ENCODE measurements at places on chromosomes 1 and 21. TPM values are rescaled to one million over a fixed set of nuclear protein-coding genes. Genes with fewer than 3 reads are reported as not detected.

DNA sequence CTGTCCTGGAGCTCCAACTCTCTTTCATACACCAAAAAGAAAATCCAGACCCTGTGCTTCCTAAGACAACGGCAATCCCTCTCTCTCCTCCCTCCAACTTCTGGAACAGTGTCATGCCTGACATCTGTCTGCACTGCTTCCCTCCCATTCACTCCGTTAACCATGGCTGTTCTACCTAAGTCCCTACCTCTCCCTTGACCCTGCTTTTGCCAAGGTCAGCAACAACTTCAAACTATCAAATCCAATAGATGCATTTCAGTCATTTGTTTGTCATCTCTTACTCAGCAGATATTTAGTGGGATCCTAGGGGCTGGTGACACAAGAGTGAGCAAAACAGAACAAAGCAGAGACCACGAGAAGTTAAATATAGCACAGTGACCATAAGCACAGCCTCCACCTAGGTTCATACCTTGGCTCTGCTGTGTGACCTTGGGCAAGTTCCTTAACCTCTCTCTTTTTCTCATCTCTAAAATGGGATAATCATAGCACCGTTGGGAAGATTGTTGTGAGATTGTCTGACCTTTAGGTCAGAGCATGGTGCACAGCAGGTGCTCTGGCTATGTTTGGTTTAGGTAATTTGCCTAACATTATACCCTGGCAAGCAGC is 88.9 kb downstream of the TMEM53 start:
- DNase-seq: no peak

DNA sequence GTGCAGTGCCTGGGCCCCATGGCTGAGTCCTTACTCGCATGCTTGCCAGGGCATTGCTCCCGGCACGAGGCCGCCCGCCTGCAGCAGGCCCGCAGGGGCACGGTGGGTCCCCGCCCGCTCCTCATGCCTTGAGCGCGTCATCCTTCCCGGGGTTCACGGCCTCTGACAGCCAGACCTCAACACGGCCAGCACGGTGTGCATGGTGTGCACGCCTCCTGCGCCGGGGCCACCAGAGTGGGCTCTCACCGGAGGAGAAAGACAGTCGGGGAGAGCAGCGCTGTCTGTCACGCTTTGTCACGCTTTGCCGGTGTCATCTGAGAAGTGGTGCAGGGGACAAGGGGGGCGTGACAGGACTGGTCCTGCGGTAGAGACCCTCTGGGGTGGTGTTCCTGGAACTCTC is 11.9 kb upstream of the COL18A1 start:
- DNase-seq: peak; percentile 37

Gene FCRLB
- total RNA-seq: 0.66 TPM

Gene RCAN3
- 3.8 TPM for total RNA-seq
